Activated CD8-positive, alpha-beta T cell treated with anti-CD3 and anti-CD28 coated beads for 36 hours (primary cell): ENCODE measurements at places on chromosomes 2 and 18. TPM values are rescaled to one million over a fixed set of nuclear protein-coding genes. Genes with fewer than 3 reads are reported as not detected.

- no peak for DNase-seq
- H3K27ac ChIP-seq, result no peak overlapping the region
- peaks cover 7% of the 10 kb centered on the region for H3K27me3 ChIP-seq
- peaks cover 11% of the 10 kb centered on the region for H3K4me1 ChIP-seq
- H3K4me3 ChIP-seq, result no peak overlapping the region
Measured at GRCh38 chr2:15155959-15156574, 405.1 kb downstream of the NBAS start.

- no peak overlapping the region for H3K4me3 ChIP-seq
- H3K27ac ChIP-seq, result no peak overlapping the region
- no peaks in the 10 kb centered on the region for H3K27me3 ChIP-seq
- no peaks in the 10 kb centered on the region for H3K36me3 ChIP-seq
- peaks cover 75% of the 10 kb centered on the region for H3K4me1 ChIP-seq
Measured at GRCh38 chr2:207159002-207159401, 6.7 kb downstream of the KLF7 start.

GRCh38 chr2:18800240-18800971 lies 211.0 kb upstream of the NT5C1B start:
- H3K4me3 ChIP-seq, result no peak overlapping the region
- H3K4me1 ChIP-seq, result no peaks in the 10 kb centered on the region
- H3K36me3 ChIP-seq, result no peaks in the 10 kb centered on the region
- H3K27ac ChIP-seq, result no peak overlapping the region
- H3K27me3 ChIP-seq, result no peaks in the 10 kb centered on the region

DNA sequence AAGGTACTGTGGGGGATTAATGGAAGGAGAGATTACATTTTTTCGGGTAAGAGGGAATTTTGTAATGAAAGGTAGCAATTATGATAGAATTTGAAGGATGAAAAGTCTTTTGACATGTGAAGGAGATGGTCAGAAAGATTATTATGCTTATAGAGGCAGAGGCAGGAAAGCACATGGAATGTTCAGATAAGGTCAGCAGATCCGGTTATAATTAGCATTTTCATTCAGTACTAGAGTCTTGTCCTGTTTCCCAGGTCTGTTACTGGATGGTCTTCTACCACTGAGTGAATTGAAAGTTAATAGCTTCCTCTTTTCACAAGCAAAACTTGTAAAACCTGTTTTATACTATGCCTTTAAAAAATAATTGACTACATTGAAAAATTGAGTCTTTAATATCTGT lies 116.9 kb downstream of the PHLPP1 start:
- H3K27me3 ChIP-seq, result no peaks in the 10 kb centered on the region
- no peak overlapping the region for H3K27ac ChIP-seq
- no peak for DNase-seq
- H3K4me1 ChIP-seq, result peaks cover 4% of the 10 kb centered on the region
- H3K4me3 ChIP-seq, result no peak overlapping the region
- peaks cover 7% of the 10 kb centered on the region for H3K36me3 ChIP-seq

DNA sequence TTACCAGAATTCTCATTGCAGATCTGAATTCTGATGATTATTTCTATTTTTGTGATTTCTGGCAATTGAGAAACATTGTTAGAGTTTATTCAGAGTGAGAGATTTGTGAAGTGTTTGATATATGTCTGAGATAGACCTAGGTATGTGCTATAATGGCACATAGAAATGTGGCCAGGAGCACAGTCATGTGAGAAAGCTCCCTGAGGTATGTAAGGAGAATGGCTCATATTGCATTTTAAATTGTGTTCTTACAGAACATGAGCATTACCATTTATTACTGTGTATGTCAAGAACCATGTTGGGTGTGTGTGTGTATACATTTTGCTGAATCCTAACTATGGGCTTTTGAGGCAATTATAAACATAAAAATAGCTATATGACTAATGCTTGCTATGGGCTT lies 101.2 kb downstream of the RAPGEF4 start:
- H3K27me3 ChIP-seq, result peaks cover 10% of the 10 kb centered on the region
- H3K4me1 ChIP-seq, result peaks cover 5% of the 10 kb centered on the region
- DNase-seq, result no peak
- H3K4me3 ChIP-seq, result no peak overlapping the region
- H3K36me3 ChIP-seq, result no peaks in the 10 kb centered on the region

GRCh38 chr2:195633573-195633870 lies 23.5 kb upstream of the SLC39A10 start:
- peaks cover 5% of the 10 kb centered on the region for H3K4me1 ChIP-seq
- H3K27me3 ChIP-seq, result no peaks in the 10 kb centered on the region
- H3K36me3 ChIP-seq, result no peaks in the 10 kb centered on the region
- H3K4me3 ChIP-seq, result no peak overlapping the region

- peaks cover 43% of the 10 kb centered on the region for H3K4me1 ChIP-seq
- H3K36me3 ChIP-seq, result peaks cover 21% of the 10 kb centered on the region
- H3K27me3 ChIP-seq, result no peaks in the 10 kb centered on the region
- no peak overlapping the region for H3K27ac ChIP-seq
- DNase-seq, result no peak
Measured at GRCh38 chr2:190663839-190664238, 15.0 kb downstream of the NAB1 start.

GRCh38 chr2:108912629-108912902 lies 76.5 kb downstream of the EDAR start:
- H3K4me1 ChIP-seq, result no peaks in the 10 kb centered on the region
- DNase-seq, result no peak
- H3K27me3 ChIP-seq, result no peaks in the 10 kb centered on the region
- no peak overlapping the region for H3K4me3 ChIP-seq
- no peak overlapping the region for H3K27ac ChIP-seq
- no peaks in the 10 kb centered on the region for H3K36me3 ChIP-seq

DNA sequence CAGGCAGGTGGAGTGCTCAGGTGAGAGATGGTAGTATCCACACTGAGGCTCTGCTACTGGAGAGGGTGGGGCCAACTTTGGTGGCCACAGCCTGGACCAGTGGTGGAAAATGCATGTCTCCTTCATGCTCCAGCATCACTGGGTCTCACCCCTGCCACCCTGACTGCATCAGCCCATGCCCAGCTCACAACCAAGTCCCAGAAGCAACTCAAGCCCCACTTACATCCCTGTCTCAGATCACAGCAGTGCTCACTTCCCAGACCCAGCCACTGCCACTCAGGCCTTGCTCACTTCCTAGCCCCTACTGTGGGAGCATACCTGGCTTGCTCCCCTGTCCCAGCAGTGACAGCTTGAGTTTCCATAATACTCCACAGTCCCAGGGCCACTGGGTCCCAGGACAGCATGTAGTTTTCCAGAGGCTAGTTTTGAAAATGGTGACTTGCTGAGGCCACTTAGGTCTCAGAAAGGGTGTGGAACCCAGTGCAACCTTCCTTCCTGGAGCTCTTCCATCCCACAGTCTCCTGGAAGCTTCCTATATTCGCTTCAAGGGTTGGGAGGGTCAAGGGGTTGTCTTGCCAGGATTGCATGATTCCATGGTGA lies 58.8 kb downstream of the GPC1 start:
- no peaks in the 10 kb centered on the region for H3K4me1 ChIP-seq
- H3K36me3 ChIP-seq, result peaks cover 46% of the 10 kb centered on the region
- H3K27ac ChIP-seq, result no peak overlapping the region
- no peaks in the 10 kb centered on the region for H3K27me3 ChIP-seq
- DNase-seq, result no peak
- no peak overlapping the region for H3K4me3 ChIP-seq

DNA sequence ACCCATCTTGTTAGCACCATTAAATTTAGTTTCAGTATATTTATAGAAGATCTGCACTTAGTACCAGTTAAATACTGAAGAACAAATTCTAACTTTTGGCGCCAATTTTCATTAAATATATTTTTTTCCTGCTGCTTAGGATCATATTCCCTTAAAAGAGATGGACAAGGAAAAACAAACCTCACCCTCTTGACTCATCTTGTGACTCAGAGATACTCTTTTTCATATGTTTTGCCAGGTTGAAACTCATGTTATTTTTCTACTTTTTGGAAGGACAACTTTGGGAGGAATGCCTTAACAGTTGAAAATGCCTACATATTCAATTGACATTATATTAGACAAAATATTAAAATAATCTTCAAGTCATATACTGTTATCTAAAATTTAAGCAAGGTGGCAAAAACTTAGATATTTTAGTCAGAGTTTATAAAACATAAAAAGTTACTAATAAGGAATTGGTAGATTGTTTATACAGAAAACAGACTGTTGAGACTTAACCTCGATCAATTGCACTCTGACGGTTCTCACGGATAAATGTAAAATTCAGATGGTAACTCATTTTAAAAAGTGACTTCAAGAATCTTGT lies 36.2 kb downstream of the PNO1 start:
- no peak for DNase-seq
- H3K27me3 ChIP-seq, result no peaks in the 10 kb centered on the region
- peaks cover 4% of the 10 kb centered on the region for H3K36me3 ChIP-seq
- H3K4me1 ChIP-seq, result peaks cover 64% of the 10 kb centered on the region

- H3K4me1 ChIP-seq, result no peaks in the 10 kb centered on the region
- no peak overlapping the region for H3K27ac ChIP-seq
- DNase-seq, result no peak
- H3K27me3 ChIP-seq, result no peaks in the 10 kb centered on the region
Measured at GRCh38 chr2:58227171-58227917, 13.8 kb downstream of the FANCL start.

- no peaks in the 10 kb centered on the region for H3K36me3 ChIP-seq
- no peaks in the 10 kb centered on the region for H3K27me3 ChIP-seq
- H3K4me3 ChIP-seq, result no peak overlapping the region
- H3K4me1 ChIP-seq, result no peaks in the 10 kb centered on the region
- H3K27ac ChIP-seq, result no peak overlapping the region
Measured at GRCh38 chr2:137151731-137152130, 386.4 kb downstream of the THSD7B start.

DNA sequence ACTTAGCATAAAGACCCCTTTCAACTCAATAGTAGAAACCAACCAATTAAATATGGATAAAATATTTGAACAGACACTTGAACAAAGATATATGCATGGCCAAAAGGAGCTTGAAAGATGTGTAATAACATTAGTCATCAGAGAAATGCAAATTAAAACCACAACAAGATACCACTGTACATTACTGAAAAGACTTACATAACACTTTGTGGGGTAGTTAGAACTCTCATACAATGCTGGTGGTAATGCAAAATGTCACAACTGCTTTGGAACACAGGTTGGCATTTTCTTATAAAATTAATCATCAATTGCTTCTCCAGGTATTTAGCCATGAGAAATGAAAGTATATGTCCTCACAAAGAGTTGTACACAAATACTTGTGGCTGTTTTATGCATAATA lies 60.7 kb downstream of the TTC27 start:
- peaks cover 17% of the 10 kb centered on the region for H3K36me3 ChIP-seq
- no peak overlapping the region for H3K4me3 ChIP-seq
- H3K27ac ChIP-seq, result peak overlapping the region; percentile 11

DNA sequence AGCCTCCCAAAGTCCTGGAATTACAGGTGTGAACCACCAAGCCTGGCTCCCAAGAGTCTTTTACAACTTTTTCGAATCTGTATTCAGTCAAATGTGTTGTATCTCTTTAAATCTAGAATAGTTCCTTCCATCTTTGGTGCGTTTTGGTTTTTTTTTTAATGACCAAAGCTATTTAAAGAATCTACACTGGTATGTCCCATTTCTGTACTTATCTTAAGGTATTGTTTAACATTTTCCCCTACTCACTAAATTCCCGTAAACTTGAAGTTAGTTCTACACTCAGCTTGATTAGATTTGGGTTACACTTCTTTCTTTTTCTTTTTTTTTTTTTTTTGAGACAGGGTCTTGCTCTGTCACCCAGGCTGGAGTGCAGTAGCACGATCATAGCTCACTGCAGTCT lies 63.8 kb downstream of the TMEM237 start:
- no peak overlapping the region for H3K27ac ChIP-seq
- no peak overlapping the region for H3K4me3 ChIP-seq
- H3K4me1 ChIP-seq, result no peaks in the 10 kb centered on the region
- H3K27me3 ChIP-seq, result no peaks in the 10 kb centered on the region

GRCh38 chr2:6933911-6934310 lies 16.7 kb downstream of the RNF144A start:
- no peak overlapping the region for H3K27ac ChIP-seq
- peaks cover 56% of the 10 kb centered on the region for H3K4me1 ChIP-seq
- H3K4me3 ChIP-seq, result no peak overlapping the region
- DNase-seq, result no peak
- peaks cover 23% of the 10 kb centered on the region for H3K36me3 ChIP-seq

GRCh38 chr2:129752176-129752575 lies 227.3 kb upstream of the RAB6C start:
- H3K27ac ChIP-seq, result no peak overlapping the region
- no peaks in the 10 kb centered on the region for H3K36me3 ChIP-seq
- peaks cover 4% of the 10 kb centered on the region for H3K27me3 ChIP-seq
- H3K4me1 ChIP-seq, result no peaks in the 10 kb centered on the region
- no peak for DNase-seq
- no peak overlapping the region for H3K4me3 ChIP-seq

DNA sequence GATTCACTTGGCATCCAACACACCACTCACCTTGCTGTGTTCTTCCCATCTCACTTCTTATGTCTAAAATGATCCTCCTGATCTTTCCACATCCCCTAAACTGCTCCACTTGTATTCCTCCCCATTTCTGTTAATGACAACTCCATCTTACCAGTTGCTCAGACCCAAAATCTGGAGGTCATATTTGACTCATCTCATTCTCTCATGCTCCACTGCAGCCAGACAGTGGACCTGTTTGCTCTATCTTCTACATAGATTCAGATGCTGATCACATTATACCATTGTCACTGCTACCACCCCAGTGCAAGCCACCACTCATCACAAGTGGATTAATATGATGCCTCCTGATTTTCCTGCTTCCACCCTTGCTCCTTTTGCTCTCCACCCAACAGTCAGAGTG lies 7.9 kb upstream of the NABP1 start:
- H3K27me3 ChIP-seq, result no peaks in the 10 kb centered on the region
- no peak overlapping the region for H3K4me3 ChIP-seq
- DNase-seq, result no peak
- peaks cover 24% of the 10 kb centered on the region for H3K4me1 ChIP-seq
- H3K27ac ChIP-seq, result no peak overlapping the region

GRCh38 chr2:202757339-202757738 lies 114.2 kb downstream of the ICA1L start:
- DNase-seq, result no peak
- H3K4me3 ChIP-seq, result no peak overlapping the region
- peaks cover 39% of the 10 kb centered on the region for H3K4me1 ChIP-seq
- H3K27ac ChIP-seq, result no peak overlapping the region
- H3K36me3 ChIP-seq, result peaks cover 43% of the 10 kb centered on the region

DNA sequence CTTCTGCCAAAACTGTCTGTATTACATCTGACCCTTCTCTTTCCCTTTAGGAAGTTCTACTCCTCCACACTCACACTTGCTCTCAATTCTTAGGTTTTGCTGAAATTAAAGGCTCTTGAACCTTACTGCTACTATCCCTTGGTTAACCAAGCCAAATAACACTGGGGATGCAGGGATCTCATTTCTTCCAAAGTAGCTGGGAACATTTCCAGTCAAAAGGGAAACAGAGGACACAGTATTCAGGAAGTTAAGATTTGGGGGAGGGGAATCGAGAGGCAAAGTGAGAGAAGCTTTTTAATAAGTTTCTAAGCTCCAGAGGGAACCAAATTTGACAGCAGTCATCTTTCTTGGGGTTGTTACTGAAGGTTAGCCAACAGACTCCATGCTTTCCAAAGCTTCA lies 6.2 kb downstream of the SEPTIN2 start:
- H3K27ac ChIP-seq, result peak overlapping the region; percentile 14
- H3K4me3 ChIP-seq, result no peak overlapping the region
- no peak for DNase-seq
- H3K4me1 ChIP-seq, result peaks cover 64% of the 10 kb centered on the region
- H3K36me3 ChIP-seq, result peaks cover 47% of the 10 kb centered on the region

Gene SH3BP4
- total RNA-seq, result 0.14 TPM

Gene HOXD12
- not detected for total RNA-seq

Gene ACADL
- total RNA-seq, result not detected

Gene PHLPP1
- 8.6 TPM for total RNA-seq

Gene DCDC2C
- total RNA-seq, result not detected

Gene RAB27B
- total RNA-seq, result not detected
